ENCODE measurements at places on chromosomes 1 and 21.

- peak; percentile 74 for DNase-seq
Measured at GRCh38 chr21:42063571-42064521, 7.3 kb upstream of the UMODL1 start.

DNA sequence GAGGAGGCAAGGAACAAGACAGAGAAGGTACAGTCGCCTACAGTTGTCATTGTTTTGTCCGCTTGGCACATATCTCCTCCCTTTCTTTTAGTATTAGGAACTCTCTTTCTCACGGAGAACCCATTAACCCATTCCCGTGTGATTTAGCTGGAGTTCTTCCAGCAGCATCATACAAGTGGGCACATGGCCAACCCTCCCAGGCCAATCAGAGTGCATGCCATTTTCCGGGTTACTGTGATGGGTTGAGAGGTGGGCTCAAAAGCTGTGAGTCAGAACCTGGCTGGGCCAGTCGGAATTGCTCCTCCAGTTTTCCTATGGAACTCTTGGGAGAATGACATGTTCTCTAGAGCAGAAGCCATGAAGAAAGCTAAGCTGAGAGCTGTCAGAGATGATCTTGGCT lies 83.1 kb upstream of the SOD1 start:
- DNase-seq = no peak

GRCh38 chr1:156241311-156241811 lies 623 bp upstream of the BGLAP start:
- DNase-seq = peak; percentile 79

DNA sequence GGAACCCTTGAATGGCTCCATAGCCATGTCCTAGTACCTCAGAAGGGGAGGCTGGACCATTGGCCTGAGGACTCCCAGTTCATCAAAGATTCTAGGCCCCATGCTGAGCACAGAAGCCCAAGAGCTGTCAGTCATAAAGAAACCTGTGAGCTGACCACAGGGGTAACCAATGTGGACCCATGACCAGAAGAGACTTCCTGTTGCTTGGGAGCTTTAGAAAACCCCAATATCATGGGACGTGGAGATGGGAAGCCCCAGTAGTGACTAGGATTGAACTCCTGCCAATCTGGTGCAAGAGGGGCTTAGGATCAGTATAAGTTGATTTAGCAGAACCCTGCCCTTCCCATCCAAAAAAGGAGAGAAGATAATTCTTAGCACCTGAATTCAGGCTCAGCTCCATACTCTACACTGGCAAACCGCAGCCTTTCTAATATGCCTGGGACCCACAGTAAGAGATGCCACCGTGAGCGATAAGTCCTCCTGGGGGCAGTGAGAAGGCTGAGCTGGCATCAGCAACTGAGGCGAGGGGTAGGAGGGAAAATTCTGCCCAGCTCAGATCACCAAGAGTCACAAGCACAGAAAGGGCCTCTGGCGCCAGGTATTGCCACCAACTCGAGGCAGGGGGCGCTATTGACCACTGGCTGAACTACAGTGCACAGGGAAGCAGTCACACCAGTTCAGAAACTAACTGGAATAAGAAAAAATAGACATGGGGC lies 108.9 kb downstream of the CAPN8 start:
- DNase-seq = peak; percentile 60

- DNase-seq = peak; percentile 48
Measured at GRCh38 chr1:15258833-15259621, 12.0 kb downstream of the FHAD1 start.

DNA sequence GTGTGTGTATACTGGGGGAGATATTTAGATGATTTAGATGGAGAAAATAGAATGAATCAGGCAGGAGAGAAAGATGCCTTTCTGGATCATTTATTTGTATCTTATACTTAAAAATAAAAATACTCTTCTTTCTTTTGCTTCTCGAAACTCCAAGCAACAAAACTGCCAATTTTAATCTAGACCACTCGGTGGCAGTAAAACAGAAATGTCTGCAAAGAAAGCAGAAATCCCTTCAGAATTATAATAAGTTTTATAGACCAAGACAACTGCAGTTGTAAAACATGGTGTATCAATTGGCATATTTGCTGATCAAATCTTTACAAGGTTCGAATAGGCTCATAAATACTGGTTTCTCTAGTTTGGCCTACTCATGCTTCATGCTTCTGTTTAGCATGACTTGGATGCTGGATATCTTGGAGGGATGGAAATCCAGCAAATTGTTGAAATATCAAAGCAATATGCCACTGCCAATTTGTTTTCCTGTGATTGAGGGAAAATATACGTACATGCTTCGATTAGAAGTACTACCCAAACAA lies 15.1 kb upstream of the C1orf87 start:
- no peak for DNase-seq

DNA sequence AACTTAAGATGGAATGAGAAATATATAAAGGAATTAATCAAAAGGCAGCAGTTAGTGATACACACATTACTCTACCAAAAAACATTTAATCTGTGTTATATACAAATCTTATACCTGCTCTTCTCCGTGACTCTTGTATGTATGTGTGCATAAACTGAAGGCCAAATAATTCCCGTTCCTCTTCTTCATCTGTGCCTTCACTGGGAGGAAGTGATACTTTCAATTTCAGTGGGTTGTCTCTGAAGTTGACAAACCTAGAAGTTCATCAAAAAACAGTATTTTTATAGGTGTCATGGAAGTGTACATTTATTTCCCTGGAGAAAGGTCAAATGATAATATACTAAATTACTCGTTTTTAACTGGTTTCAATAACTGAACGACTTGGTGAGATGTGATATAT lies 19.3 kb downstream of the TRMT13 start:
- DNase-seq = peak; percentile 78

- DNase-seq = peak; percentile 4
Measured at GRCh38 chr1:230548357-230548756, 93.9 kb upstream of the COG2 start.

DNA sequence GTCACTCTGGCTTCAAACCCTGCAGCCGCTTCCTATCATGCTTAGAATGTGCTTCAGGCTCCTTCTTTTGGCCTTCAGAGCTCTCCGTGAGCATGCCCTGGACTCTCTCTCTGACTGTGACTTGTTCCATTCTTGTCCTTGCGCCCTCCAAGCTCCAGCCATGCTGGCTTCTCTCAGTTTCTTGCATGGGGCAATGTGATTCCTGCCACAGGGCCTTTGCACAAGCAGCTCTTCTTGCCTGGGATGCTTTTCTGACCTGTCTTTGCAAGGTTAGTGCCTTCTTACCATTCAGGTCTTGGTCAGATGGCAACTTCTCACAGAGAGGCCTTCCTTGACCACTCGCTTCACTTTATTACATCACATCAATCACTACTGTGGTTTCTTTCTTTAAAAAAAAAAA lies 66.1 kb downstream of the NFASC start:
- DNase-seq = no peak

- no peak for DNase-seq
Measured at GRCh38 chr1:248143311-248143710, 1.6 kb upstream of the OR2M5 start.

- DNase-seq = no peak
Measured at GRCh38 chr1:211843018-211843417, 12.5 kb upstream of the LPGAT1 start.

- DNase-seq = no peak
Measured at GRCh38 chr1:240282061-240282830, 190.6 kb downstream of the FMN2 start.

DNA sequence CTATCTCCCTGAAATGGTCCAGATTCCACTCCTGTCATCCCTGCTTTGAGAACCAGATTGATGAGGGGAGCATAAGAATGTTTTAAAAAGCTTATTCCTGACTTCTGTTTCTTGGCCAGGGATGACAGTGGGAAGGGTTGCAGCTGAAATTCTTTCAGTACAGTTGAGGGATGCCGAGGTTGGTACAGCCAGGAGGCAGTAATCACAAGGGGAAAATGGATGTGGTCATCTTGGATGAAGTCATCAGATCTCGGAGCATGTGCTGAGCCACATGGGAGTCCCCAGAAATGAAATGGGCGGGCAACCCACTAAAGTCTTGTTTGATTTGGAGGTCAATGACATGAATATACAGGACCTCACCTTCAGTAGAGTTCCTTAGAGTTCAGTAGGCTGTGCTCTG lies 18.7 kb upstream of the PLA2G2E start:
- DNase-seq = no peak

GRCh38 chr1:55506740-55507577 lies 291.8 kb upstream of the USP24 start:
- DNase-seq = no peak

DNA sequence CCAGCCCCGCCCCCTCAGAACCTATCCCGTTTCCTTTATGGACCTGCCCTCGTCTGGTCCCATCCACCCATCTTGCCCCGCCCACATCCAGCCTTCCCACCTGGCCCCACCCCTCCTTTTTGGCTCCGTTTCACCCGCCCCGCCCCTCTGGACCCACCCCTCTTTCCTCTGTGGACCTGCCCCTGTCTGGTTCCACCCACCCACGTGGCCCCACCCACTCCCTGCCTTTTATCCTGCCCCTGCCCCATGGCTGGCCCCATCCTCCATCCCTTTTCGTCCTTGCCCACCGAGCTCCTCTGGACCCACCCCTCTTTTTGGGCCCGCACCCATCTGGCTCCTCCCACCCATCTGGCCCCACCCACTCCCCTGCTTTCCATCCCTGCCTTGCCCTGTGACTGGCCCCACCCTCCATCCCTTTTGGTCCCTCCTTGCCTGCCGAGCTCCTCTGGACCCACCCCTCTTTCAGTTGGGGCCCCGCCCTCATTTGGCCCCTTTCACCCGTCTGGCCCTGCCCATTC lies 177.3 kb downstream of the CAMTA1 start:
- peak; percentile 89 for DNase-seq

DNA sequence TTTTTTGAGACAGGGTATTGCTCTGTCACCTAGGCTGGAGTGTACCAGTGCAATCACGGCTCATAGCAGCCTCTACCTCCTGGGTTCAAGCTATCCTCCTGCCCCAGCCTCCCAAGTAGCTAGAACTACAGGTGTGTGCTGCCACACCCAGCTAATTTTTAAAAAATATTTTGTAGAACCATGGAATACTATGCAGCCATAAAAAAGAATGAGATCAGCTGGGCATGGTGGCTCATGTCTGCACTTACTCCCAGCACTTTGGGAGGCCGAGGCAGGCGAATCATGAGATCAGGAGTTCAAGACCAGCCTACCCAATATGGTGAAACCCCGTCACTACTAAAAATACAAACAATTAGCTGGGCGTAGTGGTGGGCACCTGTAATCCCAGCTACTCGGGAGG lies 29.9 kb upstream of the CTPS1 start:
- DNase-seq = no peak

DNA sequence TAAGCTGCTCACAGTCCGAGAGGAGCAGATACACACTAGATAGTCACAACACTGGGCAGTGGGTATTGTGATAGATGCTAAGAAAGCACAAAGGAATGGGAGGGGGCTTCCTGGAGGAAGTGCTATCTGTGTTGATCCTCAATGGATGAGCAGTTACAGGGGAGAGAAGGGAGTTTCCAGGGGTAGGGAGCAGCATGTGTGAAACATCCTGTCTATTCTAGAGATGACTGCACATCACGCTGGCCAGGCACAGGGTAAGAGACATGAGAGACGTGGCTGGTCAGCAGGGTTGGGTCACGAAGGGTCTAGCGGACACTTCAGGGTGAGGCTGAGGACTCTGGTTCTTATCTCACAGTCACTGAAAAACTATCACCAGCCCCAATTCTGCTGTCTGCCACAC lies 235.2 kb downstream of the TRABD2B start:
- no peak for DNase-seq

DNA sequence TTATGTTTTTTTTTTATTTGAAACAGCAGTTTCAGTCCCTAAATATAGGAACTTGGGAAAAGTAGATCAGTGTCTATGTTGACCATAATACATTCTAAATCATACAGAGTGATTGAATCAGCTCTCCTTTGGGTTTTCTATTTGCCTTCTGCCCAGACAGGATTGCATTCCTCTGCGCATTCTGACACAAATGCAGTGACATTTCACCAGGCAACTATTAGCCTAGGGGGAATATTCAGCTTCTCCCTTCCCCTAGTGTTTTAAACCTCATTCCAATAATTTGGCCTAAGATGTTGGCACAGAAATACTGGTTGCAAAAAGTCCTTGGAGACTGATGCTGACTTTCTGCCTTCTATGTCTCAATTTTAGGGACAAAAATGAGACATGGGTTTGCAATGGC lies 172.8 kb downstream of the PTGER3 start:
- no peak for DNase-seq

DNA sequence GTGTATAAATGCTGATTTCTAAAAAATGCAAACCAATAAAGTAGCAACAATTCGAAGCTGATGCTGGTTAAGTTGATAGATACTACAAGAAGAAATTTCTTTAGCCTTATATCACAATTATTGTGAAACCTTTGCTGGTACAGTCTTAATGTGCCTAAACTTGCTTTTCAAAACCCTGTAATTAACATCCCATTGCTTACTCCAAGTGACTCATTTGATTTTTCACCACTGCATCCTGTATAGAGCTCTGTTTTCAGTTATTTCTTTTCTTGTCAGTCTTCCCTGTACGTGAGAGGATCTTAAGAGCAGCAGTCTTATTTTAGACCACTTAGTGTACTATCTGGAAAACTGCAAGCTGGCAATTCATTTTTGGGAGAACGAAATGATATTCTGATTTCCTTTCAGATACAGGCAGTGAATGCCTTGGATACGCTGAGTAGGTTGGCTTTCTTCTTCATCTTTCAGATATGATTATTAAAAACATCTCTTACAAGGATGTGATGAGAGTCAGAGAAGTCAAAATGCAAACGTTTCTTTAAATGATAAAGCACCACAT lies 210.3 kb downstream of the KCTD3 start:
- DNase-seq = no peak

- DNase-seq = no peak
Measured at GRCh38 chr1:218617986-218618385, 272.9 kb downstream of the TGFB2 start.

DNA sequence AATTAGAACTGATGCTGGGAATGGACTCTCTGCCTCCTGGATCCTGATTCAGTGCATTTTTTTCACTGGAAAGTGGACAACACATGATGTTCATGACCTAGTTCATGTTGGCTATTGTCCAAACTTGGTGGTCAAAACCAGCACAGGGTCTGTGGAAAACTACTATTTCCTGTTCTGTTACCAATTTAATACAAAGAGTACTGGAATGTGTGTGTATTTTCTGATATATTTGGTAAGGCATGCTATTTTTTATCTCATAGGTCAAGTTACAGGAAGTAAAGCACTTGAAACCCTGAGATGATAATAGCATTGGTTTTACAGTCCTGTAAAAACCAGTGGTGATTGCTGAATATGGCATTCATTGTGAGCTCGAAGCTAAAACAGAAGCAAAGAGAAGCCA lies 89.9 kb downstream of the SGIP1 start:
- DNase-seq = no peak

GRCh38 chr1:27395441-27396195 lies 3.2 kb downstream of the GPR3 start:
- DNase-seq = peak; percentile 68

GRCh38 chr1:113255038-113255719 lies 135.1 kb upstream of the MAGI3 start:
- no peak for DNase-seq

Data from MV-4-11 (cell line).